ENCODE measurements at places on chromosomes 16 and 17.

GRCh38 chr17:12993631-12994030 lies 24.2 kb downstream of the ELAC2 start:
- DNase-seq = no peak

GRCh38 chr17:15999141-15999973 lies at the start of the genes TTC19 and ZSWIM7:
Gene TTC19 (plus strand): TSS chr17:15999824. CDS start chr17:15999849, 25 bp downstream.
Gene ZSWIM7 (minus strand): TSS chr17:15999704. CDS start chr17:15999594, 110 bp downstream.
- DNase-seq = peak; percentile 90

- no peak for DNase-seq
Measured at GRCh38 chr17:70780031-70780430, 610.7 kb downstream of the KCNJ2 start.

GRCh38 chr17:82257473-82257872 lies 16.0 kb downstream of the CSNK1D start:
- peak; percentile 62 for DNase-seq

GRCh38 chr16:66382171-66382965 lies 15.9 kb downstream of the CDH5 start:
- no peak for DNase-seq

DNA sequence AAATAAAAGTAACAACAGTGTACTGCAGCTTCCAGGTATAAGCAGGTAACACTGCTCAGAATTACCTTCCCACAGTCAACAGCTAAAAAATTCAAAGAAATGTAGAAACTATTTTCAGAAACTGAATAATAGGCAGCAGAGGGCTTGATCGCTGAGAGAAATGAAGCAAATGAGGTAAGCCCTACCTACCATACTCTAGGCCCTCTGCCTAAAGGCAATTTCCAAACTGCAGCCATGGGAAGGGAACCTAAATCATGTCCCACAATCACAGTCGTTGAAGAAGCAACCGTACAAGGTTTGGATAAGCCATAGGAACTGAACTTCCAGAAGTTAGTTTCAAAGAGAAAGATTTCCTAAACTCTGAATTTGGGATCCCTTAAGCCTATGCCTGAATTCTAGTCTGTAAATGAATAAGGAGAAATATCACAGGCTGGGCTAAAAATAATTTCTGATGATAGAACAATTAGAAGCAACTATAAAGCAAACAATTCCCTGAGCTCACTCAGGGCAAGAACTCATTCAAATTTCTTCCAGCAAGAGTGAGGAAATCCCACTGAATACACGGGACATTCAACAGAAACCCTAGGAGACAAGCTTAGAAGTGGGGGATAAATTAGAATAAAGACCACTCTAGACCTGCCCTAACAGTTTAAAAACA lies 24.5 kb downstream of the NCOR1 start:
- DNase-seq = no peak

GRCh38 chr17:65294181-65294719 lies 157.1 kb downstream of the RGS9 start:
- DNase-seq = peak; percentile 29

DNA sequence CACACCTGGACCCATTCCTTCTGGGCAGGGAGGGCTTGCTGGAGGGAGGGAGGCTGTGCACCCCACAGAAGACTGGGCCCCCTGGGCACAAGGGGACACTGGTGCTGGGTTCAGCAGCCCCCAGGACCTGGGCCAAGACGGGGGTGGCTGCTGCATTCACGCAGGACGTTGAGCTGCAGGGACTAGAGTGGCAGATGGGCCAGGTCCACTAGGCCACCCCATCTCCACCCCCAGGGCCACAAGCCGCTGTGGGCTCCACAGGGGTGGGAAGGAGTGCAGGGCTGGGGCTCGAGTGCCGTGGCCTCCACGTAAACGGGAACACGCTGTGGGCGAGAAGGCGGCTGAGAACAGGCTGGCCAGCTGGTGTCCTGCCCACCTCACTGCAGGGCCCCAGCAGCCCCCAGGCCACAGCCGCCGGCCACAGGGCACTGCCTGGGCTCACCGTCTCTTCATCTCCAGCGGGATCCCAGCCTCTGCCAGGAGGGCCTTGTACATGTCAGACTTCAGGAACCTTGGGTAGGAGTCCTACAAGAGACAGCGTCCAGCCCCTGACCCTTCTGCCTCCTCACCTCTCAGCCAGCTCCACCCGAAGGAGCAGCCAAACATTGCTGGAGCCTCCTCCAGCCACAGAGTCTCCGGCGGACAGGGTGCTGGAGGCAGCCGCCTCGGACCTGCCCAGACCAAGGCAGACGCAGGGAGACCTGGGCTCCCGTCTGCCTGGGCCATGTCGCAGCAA lies 6.5 kb downstream of the RGS11 start:
- no peak for DNase-seq

- no peak for DNase-seq
Measured at GRCh38 chr17:44608727-44609435, 47.4 kb upstream of the MEIOC start.

Measured in hippocampal formation (tissue), 2 donors.